CD4-positive, alpha-beta T cell treated with Interleukin-17A for 1 hour (primary cell): ENCODE measurements at places on chromosomes 5 and 9.

DNA sequence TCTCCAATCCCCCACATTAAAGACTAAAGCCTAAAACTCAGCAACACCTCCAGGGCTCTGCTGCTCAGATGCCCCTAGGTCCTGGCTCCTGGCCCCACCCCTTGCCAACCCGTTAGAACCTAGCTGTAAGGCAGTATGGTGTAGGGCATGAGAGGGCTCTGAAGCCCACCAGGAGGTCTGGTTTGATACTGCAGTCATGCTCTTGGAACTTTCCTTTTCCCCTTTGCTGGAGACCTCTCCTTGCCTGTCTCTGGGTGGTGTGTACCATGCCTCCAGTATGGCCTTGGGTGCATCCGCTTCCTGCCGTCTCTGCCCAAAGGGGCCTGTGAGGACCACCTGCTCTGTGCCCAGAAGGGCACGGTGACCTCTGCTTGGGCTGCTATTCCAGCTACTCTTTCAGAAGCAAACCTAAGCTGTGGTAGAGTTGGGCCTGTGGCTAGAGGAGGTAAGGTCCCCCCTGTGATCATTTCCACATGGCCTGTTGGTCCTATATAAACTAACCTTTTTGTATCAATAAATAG, 3.5 kb downstream of the TENT4A start:
- no peak for DNase-seq

GRCh38 chr5:59445741-59446140, 447.8 kb downstream of the PDE4D start:
- DNase-seq: no peak

GRCh38 chr5:140690376-140690932, 716 bp downstream of the HARS1 start:
- no peak for DNase-seq

- no peak for DNase-seq
These were observed 121.0 kb upstream of the RETREG1 start for GRCh38 chr5:16737620-16738364.

- no peak for DNase-seq
These were observed 79.6 kb downstream of the SNCAIP start for GRCh38 chr5:122391621-122392020.
